ENCODE measurements at places on chromosomes 3 and 15. TPM values are rescaled to one million over a fixed set of nuclear protein-coding genes. Genes with fewer than 3 reads are reported as not detected.
A peak's percentile ranks its signal among the peaks of the same experiment; 100 is the strongest.

Gene COL7A1
- 1.5 TPM for total RNA-seq

Gene MME
- total RNA-seq = 20.8 TPM

Gene MEIS2
- 12.9 TPM for total RNA-seq

Gene TMEM207
- not detected for total RNA-seq

DNA sequence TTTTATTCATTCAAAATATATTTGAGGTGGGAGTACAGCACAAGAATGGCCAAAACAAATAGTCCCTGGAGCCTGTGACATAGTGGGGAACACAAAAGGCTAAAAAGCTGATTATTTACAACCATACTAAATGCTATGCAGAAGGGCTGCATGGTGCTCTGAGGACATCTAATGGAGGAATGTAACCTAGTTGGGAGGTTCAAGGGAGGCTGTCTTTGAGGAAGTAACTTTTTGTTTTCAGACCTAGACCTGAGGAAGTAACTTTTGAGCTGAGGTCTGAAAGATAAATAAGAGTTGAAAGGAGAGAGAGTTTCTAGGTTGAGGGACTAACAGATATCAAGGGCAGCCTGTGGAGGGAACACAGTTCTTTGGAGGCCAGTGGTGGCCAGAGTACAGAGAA, 34.8 kb upstream of the RASA2 start:
- DNase-seq = peak; percentile 80
